Activated CD4-positive, CD25-positive, alpha-beta regulatory T cell (primary cell): ENCODE measurements at places on chromosomes 5 and 9.

- no peak for DNase-seq
These were observed 3.6 kb downstream of the SRA1 start for GRCh38 chr5:140553657-140554056.

- no peak for DNase-seq
These were observed 68.2 kb downstream of the ADCY2 start for GRCh38 chr5:7464182-7464581.

DNA sequence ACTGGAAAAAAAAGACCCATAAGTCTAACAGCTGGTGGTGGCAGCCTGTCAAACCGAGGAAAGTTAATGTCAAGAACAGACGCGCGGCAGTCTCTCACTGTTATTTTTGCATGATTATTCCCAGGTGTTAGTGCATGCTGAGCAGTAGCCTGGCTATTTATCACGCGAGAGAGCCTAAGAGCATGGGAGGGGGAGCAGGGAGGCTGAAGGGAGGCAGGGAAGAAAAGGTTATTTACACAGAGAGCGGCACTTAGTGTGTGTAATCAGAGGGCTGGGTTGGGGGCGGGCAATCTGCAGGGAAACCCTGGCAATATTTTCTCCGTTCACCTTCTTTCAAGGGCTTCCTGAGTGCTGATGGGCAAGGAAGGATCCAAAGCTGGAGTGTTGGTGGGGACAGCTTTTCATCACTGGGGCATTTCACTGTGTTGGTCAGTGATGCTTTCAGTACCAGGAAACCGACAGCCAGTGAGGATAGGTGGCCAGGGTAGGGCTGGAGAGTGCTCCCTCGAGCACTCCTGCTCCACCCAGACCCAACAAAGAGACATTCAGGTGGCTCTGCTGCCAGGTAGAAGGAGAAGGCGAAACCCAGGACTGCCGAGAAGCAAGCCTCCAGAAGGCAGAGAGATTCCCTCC, 39.6 kb downstream of the ZNF608 start:
- DNase-seq, result no peak

GRCh38 chr5:94993491-94993890, 291.4 kb downstream of the MCTP1 start:
- no peak for DNase-seq

GRCh38 chr9:22210262-22210661, 201.2 kb upstream of the CDKN2B start:
- DNase-seq, result no peak

DNA sequence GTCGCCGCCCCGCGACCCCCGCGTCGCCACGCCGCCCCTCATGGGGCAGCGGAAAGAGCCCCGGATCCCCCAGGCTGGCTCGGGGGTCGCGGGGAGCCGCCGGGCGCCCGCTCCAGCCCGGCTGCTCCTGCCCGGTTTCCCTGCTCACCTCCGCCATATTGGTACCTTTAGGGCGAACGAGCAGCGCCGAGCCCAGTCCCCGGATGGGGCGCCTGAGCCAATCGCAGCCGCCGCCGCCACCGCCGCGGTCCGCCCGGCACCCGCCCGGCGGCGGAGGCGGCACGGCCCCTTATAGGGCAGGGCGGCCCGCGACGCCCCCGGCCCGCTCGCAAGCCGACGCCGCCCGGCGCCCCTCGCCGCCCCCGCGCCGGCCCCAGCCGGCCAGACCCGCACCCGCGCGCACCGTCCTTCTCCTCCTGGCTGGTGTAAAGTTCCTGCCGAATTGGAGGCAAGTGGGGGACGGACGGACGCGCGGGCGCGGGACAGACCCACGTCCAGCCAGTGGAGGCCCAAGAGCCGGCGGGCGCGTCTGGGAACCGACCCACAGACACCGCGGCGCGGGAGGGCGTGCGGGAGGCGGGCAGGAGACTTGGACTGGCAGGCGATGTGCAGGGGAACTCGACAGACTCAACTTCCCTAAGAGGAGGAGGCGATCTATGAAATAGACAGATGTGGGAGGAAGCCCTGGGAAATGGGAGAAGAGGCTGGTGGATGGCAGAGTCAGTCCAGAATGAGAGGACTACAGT, at the start of gene MIER3:
TSS of gene MIER3 (minus strand) at position 178 of the 746 bp plus-strand sequence. CDS start at position 157, 21 bp downstream.
- DNase-seq, result peak; percentile 68

DNA sequence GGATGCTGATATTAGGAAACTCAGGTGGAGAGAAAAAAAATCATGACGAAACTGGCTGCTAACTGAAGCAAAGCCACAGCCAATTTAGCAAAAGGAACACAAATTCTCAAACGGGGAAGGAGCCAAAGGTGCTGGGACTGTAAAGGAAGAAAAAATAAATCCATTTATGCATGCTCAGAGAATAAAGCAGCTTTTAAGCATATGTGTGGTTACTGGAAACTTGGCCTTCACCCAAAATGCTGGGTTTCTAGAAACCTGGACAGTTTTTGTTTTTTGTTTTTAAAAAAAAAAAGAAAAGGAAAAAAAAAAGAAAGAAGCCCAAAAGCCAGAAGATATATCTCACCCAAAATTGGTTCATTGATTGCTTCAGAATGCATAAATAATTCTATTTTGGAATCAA, 8.0 kb downstream of the WHRN start:
- no peak for DNase-seq

GRCh38 chr5:130605234-130605633, 559.8 kb downstream of the HINT1 start:
- DNase-seq, result no peak

GRCh38 chr9:22382331-22382730, 64.3 kb upstream of the DMRTA1 start:
- no peak for DNase-seq

DNA sequence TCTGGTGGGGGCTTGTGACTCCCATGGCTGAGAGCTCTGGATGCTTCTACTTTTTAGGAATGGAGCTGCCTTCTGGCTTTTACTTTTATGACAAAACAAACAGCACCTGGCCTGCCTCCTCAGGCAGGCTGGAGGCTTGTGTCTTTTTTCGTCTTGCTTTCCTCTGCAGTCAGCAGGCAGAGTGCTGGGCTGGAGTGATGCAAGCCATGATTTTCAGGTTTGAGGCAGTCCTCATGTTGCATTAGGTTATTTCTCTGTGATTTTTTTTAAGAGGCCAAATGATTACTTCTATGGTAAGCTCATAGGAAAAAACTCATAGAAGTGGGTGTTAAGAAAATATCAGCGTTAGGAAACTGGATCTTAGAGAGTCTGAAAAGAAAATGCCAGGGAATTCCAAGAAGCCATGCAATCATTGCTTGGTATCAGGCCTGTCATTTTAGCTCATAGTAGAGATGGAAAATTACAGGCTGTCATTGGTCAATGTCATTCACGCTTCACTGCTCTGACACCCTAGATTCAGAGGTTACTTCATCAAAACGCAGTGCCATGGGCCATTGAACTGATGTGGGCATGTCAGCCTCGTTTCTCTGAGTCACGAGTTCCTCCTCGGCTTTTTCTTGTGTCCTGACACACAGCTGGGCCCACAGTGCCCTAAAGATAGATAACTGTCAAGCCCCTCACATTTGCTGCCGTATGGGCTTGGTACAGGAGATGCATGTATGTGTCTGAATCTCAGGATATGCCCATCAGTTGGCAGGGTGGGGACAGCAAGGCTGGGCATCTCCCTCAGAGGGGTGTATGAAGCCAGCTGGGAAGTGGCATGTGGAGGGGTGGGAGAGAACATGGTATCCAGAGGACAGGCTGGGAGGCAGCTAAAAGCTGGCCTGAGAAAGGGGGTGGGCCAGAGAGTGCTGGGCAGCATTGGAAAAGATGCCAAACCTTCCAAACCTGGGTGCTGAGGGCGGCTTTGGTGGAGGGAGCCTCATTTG, 151.8 kb downstream of the HSPA4 start:
- DNase-seq, result no peak

DNA sequence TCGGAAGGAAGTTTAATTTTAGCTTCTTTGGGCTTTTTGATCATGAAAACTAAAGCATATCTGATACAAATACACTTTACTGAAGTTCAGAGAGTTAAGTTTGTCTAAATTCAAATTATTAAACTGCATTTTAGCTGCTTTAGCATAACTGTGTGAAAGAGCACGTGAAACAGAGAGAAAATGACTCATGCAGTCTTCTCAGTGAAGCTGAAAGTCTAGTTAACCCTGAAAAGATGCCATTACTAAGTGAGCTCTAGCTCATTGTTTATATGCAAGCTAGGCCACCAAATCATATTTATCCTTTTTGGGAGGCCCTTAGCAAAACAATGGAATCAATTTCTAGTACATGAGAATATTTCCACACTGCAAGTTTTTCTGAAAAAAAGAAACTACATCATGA, 27.6 kb downstream of the TPD52L3 start:
- no peak for DNase-seq

DNA sequence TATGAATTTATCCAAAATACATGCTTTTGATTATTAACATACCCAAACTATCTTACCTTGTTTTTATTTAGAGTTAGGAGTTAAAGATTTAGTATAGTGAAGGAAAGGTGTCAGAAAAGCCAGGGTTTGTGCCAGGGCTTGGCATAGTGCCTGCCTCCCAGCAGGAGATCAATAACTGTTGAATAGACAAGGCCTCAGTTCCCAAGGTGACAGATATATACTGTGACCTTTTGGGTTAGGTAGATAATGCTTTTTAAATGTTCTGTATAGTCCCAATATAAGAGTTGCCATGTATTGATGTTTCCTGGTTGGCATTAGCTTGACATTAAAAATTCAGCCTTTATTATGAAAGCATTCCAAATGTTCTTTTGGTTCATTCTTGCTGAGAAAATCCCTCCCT, 121.8 kb downstream of the MCTP1 start:
- no peak for DNase-seq

- DNase-seq, result no peak
These were observed 13.6 kb upstream of the GPX3 start for GRCh38 chr5:151006704-151007334.

DNA sequence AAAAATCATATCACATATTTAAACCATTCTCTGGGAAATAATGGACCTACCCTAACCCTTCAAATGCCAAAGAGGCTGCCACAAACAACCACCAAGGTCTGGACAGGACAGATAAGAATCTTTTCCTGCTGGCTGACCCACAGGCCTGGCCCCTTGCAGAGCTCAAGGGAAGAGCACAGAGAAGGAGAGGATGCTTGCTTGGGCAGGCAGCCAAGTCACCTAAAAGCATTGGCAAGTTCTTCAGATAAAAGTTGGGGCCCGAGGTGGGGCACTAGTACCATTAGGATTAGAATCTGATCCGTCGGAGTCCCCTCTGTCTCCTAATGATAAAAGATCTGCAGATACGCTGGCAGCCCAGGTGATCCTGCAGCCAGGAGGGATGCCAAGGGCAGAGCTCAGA, 176.6 kb downstream of the GABBR2 start:
- DNase-seq, result no peak

DNA sequence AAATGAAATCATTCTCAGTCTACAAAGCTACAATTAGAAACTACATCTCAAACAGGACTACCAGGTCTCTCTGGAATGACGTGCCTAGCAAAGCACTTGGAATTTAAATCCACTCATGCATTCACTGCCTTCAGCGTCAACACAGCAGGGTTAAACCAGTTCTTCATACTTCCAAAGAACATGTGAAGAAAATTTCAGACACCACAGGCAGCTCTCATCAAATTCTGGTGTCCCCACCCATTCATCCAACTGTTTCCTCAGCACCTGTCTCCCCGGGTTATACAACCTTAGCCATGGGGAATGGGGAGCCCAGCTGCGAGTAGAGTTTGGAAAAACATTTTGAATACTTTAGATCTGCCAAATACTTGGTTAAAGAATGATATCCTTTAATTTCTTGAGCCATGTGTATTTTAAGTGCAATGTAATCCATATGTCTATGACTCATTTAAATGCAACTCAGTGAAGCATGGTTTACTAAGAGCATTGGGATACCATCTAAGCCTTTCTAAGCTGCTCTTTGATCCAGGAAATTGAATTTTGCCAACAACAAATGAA, 17.5 kb downstream of the ADAM19 start:
- no peak for DNase-seq

GRCh38 chr9:76018761-76019160, 128.3 kb downstream of the PCSK5 start:
- no peak for DNase-seq

- DNase-seq, result no peak
These were observed 51.9 kb upstream of the IQGAP2 start for GRCh38 chr5:76351176-76351575.

DNA sequence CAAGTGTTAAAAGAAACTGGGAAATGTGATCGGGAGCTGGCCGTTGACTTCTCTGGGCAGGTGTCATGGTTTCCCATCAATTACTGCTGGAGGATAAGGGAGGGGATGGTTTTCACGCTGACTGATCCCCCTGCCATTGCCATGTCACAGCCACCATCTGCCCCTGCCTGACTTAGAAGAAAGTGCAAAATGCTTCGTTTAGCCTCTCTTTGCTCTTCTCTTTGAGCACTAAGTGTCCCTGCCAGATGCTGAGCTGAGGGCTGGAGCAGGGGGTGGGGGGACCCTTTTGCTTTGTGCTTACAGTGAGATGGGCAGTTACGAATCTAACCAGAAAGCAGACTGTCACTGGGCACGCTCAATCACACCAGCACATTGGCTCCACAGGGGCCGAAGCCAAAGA, 138.4 kb upstream of the ALDH1B1 start:
- DNase-seq, result no peak

- no peak for DNase-seq
These were observed 53.1 kb downstream of the SLC44A1 start for GRCh38 chr9:105297442-105298075.

DNA sequence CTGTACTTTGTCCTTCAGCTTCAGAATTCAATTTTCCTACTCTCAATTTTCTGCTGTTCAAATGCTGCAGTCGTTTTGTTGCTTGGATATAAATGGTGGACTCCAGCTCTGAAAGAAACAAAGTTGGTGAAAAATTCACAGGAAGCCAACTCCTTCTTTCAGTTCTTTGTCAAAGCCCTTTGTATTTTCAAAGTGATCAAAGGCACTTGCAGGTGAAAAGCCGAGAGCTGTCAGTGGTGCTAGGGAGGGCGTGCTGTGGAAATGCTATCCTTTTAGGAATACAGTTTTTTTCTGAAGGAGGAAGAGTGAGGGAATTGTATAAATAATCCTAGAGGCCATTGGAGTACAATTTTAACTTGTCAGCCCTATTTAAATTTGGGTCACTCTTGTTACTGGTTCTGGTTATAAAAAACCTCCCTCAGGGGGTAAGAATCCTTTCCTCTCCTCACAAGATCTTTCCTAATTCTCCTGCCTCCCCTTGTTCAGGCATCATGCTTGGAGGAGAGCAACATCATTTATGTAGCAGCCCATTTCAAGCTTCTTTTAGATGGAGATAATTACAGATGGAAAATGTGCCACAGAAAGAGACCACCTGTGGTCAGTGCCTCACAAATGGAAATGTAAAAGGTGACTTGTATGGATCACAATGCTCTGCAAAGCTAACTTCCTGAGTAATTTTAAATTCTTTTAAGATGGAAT, 62.5 kb upstream of the GHR start:
- no peak for DNase-seq

DNA sequence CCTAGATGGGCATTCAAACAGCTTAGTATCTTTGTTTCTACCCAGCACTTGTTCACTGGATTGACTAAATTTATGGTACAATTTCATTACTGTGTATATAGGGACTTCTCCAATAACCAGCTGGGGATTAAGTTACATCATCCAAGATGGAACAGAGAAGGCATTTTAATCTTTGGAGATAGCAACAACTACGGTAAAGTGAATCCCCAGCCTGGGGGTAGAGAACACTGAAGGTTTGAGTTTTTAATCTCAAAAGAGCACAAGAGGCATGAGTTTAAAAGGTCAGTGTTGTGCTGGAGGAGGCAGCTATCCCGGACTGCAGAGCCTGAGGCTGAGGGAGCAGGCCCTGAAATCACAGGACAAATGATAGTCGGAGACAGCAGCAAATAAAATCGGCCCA, 28.6 kb downstream of the DDX31 start:
- DNase-seq, result no peak
